ENCODE measurements at places on chromosomes 6 and 20.
A peak's percentile ranks its signal among the peaks of the same experiment; 100 is the strongest.

DNA sequence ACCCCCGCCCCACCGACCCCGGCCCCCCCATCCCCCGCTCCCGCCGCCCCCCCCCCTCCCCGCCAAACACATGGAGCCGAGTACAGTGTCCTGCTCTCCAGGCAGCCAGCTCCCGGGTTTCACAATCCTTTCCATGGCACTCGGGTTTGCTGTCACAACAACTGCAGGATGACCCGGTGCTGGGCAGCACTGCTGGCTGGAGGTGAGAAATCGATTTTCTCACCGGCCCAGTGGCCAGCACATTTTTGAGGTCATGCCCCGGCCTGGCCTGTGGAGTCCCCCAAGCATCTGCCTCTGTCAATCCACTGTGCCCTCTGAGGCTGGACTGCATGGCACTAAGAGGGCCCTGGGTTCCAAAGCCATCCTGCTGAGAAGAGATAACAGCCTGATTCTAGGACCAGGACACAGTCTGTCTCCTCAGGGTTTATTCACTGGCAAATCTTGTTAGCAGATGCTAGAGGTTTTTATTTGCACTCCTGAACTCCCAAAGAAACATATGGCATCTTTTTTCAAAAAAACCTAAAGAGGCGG, 129.5 kb downstream of the NFATC2 start:
- no peak for DNase-seq

DNA sequence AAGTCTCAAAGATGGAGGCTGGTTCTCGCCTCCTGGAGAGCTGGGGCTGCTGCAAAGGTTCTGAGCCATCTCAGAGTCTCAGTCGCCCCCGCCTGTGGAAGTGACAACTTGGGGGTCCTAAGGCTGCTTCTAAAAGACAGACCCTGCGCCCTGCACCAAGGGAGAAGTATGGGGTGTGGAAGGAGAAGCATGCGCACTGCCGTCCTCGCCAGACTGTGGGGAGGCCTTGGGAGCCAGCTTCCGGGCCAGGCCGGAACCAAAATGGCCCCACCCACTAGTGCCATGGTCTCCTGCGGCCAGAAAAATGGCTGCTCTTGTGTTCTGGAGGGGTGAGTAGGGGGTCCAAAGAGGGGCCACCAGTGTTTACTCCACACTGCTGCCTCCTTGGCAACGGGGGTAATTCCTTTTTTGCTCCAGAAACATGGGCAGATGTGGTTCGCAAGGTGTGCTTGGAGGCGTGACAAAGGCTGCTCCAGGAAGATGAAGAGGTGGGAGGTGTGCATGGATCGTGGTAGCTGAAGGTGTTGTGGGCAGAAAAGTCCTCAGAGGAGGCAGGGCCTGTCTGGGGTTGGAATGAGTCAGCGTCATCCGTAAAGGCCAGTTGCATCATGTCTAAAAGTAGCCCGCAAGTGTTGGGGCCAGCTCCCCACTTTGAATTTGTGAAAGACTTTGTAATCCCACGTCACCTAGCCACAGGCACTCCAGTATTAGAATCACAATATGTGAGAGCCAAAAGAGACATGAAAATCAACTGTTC, 329.8 kb upstream of the SOX4 start:
- peak; percentile 62 for DNase-seq

- DNase-seq, result no peak
Measured at GRCh38 chr6:157757430-157758403, 65.3 kb upstream of the SNX9 start.

- no peak for DNase-seq
Measured at GRCh38 chr20:1473246-1474220, 6.9 kb upstream of the NSFL1C start.
